ENCODE measurements at places on chromosomes 5 and 9.
A peak's percentile ranks its signal among the peaks of the same experiment; 100 is the strongest.

DNA sequence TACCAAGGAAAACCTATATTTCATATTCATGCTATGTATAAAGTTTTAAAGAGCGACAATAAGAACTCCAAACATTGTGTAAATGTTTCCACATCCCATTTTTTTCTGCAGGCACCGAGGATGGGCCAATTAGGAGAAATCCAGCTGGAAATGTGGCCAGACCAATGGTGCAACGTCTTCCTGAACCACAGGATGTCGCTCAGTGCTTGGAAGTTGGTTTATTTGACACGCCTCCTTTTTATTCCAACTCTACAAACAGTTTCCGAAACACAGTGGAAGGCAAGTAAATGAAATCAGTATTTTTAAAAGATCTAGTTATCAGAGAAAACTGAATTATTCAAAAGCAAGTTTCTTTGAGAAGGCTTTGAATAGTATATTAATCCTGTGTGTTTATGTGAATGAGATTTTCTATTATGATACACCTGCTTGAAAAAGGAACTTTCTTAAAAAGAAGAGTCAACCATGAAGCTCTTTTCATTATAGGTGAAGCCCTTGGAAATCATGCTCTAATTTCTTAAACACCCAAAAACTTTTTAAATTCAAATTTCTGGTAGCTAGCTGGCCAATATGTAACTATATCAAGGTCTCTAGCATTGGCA is 9.1 kb downstream of the TYRP1 start:
- DNase-seq: peak; percentile 64

- no peak for DNase-seq
Observed at GRCh38 chr9:19163631-19164030, 36.3 kb upstream of the PLIN2 start.

- DNase-seq: no peak
Observed at GRCh38 chr5:56377573-56377972, 144.4 kb upstream of the ANKRD55 start.

DNA sequence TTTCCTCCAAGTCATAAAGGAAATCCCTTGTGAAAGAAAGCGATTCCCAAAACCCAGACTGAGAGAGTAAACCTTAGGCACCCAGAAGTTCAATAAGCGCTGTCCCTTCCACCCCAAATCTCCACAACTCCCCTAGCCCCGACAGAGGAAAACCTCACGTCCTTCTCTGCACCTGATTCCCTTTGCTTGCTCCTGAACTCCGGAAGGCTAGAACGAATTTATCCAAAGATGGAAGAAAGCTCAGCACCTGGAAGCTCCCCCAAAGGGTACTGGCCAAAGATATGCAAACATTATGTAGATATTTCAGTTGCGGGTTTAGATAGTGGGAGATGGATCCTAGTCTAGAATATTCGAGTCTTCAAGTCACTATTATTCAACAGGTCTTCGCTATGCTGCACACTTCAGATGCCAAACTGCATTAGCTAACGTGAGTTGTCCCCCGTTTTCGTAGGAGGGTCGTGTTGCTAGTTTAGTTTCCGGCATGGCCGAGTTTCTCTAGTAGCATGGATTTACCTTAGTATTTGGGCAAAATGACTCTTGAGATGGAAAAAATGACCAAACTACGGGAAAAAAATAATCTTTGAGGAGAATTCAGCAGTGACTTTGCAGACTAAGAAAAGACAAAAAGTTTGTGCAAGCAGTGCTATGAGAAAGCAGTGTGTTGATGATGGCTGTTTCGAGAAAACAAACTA is 27.7 kb downstream of the NR2F1 start:
- DNase-seq: no peak

DNA sequence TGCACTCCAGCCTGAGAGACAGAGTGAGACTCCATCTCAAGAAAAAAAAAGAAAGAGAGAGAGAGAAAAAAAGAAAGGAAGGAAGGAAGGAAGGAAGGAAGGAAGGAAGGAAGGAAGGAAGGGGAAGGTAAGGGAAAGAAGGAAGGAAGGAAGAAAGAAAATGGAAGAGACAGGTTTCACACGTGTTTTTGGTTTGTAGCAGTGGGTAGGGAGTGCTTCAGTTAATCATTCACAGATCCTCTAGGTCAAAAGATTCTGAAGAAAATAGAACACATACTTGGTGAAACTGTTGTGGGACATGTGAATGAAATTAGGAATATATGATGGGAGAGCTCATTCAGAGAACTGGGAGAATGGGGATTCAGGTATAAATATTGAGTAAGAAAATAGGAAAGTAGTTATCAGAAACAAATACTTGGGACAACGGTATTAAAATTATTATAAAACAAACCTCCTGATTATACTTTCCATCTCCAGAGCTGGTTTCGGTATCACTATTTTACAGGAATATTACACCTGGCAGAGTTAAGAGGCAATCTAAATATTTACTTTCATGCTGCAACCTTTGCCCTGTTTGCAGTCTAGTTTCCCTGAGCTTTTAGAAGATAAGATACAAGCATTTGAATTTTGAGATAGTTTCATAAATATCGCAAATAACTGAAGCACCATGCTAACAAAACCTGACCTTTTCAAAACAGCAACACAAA is 37.2 kb downstream of the MARVELD2 start:
- no peak for DNase-seq

GRCh38 chr9:135471791-135472640 is 7.6 kb upstream of the PPP1R26 start:
- no peak for DNase-seq

DNA sequence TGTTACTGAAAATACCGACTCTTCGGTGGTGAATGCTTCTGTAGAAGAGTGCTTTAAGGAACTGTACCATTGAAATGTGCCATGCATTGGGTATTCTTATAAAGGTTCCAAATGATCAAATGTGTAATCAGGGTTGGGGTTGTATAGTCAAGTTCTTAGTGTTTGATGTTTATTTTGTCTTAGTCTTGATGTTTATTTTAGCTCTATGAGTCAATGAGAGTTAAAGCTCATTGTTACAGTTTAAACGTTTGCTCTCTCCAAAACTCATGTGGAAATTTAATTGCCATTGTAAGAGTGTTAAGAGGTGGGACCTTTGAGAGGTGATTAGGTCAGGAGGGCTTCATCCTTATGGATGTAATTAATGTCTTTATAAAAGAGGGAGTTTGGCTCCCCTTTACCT is 153.0 kb downstream of the FER start:
- DNase-seq: no peak

DNA sequence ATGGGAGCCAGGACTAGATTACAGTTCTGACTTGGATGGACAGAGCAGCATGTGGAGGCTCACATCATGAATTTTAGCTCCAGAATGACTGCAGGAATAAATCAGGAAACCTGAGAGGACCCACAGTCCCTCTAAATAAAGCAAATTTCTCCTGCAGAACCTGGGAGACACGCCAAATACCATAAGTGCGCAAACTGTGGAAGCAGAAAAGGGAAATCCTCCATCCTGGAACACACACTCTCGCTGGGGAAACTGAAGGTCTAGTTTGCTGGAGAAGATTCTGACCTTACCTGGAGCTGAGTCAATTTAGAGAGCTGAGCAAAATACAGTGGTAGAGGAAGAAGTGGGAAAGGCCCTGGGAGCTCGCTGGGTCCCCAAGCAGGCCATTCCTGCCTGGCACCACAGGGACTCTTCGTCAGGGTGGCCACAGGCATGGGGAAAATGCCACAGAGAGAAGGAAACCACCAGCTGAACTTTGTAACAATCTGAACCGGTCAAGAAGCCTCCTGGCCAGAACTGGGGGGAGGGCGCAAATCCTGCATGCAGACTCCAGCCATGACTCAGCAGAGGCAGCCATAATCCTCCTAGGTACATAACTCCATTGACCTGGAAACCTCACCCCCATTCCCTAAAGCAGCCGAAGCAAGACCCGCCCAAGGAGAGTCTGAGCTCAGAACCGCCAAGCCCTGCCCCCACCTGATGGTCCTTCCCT is 390.9 kb downstream of the LRRC70 start:
- DNase-seq: no peak

DNA sequence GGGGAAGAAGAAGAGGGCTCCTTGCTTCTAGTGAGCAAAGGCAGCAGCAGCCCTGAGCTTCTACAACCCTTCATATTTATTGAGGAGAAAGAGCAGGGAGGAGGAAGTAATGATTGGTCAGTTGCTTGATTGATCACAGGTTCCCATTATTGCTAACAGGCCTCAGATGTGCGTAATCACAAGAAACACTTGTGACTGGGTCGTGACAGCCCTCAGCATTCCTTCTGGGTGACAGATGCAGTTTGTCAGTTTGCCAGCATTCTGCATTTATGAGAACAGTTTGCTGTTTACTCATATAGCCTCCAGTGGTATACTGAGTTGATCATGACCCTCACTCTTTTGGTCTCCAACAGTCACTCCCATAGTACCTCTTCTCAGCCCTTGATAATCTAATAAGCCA is 111.5 kb upstream of the TNC start:
- DNase-seq: no peak

DNA sequence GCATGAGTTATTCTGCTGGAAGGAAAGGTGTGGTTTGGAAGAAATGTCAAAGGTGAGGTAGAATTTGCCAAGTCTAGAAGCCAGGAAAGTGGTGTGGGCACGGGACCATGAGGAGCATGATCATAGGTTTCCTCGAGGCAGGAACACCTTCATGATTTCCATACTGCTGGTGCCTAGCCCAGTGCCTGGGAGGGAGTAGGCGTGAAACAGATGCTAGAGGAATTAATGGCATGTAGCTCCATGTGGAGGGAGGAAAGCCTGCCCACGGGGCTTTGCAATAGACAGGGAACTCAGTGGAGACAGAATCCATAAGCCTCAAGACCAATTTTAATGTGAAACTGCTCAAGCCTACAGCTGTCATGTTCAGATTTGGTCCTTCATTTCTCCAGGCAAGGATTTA is 35.1 kb downstream of the TTLL11 start:
- no peak for DNase-seq

DNA sequence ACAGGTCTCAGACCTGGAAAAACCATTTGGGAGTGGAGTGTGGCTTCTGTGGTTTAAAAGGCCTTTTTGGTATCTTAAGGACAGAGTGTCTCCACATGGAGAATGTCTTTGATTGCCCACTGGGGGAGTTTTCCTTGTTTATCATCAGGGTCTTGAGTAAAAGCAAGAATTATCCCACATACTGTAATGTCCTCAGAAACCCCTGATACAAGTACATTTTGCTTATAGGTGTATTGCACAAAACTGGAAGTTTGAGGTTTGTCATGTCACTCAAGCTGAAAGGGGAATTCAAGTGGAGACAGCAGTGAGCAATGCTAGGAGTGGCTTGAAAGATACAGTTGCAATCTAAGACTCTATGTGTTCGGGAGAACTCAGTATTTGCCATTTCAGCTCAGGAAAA is 62.7 kb upstream of the GRAMD2B start:
- DNase-seq: no peak

DNA sequence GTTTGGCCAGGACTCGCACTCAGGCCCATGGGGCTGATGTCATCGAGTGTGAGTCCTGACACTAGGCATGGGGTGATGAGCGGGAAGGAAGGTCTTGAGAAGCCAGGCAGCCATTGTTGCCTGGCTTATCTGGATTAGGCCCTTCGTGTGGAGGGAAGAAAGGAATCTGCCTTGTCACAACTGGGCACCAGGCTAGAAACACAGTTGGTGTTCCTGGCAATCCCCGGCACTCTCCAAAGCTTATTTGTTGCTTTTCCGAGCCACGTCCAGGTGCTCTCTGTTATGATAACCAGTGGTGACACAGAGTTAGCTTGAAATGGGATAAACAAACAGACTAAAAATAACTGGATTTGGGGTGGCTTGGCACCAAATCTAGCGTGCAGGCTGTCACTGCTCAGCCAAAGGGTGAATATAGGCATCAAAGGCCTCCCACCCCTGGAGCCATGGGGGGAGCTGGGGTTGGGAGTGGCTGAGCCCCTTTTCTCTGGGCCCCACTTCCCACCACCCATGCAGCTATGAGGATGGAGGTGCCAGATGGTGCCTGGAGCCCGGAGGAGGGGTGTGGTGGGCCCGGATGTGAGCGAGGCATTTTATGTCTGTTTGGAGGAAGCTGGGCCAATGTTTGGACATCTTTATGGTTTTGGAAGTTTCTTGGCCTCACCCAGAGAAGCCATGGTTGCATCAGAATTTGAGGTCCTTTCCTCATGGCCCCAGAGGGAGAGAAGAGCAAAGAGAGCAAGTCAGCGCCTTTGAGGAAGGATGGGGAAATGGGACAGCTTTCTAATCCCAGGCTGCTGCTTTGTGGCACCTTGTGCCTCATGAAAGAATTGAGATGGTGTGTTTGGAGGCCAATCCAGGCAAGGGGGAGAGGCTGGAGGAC is 98.0 kb upstream of the PITX1 start:
- no peak for DNase-seq

DNA sequence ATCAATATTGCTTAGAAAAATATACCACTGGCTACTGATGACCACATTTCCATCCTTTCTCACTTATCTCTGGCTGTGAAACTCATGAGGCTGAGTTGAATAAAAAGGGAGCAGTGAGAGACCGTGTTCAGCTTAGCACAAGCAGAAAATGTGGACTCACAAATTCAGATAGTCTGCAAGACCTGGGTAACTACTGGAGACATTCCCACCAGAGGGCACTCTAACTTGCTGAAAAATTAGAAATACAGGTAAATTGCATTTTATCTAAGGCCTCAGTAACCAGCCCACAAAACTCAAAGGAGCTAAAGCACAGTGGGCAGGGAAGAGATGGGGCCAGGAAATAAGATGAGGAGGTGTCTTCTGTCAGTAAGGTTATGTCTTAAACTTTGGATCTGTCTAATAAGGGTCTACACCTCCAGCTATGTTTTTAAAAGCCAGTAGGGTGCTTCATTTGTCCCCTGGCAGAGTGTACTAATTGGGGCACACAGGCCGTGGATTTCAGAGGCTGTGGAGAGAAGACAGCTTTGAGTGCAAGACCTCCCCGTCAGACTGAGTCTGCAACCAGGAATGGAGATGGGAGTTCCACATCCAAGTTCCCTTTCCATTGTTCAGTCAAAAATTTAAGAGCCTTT is 8.7 kb upstream of the NDUFB6 start:
- DNase-seq: peak; percentile 31

- no peak for DNase-seq
Observed at GRCh38 chr5:32254881-32255539, 57.7 kb downstream of the MTMR12 start.

DNA sequence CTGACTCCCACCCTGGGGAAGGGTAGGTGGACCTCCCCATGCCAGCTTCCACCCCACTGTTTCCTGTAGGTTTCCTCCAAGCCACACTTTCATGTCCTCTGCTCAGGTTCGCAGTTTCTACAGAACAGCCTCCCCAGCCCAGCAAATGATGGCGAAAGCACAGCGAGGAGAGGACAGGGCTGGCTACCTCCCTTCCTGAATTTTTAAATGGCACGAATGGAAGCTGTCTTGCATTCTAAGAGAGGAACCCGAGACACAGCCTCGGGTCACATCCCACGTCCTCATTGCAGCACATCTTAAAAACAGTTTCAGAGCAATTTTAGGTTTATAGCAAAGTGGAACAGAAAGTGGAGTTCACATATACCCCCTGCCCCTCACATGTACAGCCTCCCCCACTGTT is 330.3 kb downstream of the NTRK2 start:
- no peak for DNase-seq

DNA sequence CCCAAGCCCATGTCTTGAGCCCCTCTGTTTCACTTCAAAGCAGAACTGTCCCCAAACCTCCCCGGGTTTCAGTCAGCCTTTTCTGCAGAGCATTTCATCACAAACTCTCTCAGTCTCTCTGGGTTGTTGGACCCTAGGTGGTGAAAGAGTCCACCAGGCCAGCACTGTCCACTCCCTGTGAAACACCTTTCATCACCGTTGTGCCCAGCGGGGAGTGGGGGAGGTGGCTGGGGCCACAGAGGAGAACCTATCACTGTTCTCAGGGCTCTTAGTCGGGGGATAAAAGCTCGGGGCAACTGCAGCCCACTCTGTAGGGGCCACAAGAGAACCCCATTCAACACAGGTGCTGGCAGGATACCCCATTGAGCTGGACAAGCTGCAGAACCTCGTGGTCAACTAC is 5.4 kb upstream of the RABL6 start:
- DNase-seq: no peak

- DNase-seq: no peak
Observed at GRCh38 chr5:1010181-1010510, 1.5 kb downstream of the NKD2 start.
